ENCODE measurements at places on chromosomes 12 and 14.

- DNase-seq, result no peak
These were observed 155.3 kb upstream of the CCDC196 start for GRCh38 chr14:66330916-66331315.

GRCh38 chr14:61438860-61439765 lies 117.7 kb downstream of the PRKCH start:
- DNase-seq, result no peak

GRCh38 chr12:59086126-59086525 lies 165.8 kb upstream of the LRIG3 start:
- no peak for DNase-seq

GRCh38 chr12:72872238-72872887 lies 600.2 kb downstream of the TRHDE start:
- no peak for DNase-seq

- no peak for DNase-seq
These were observed 209.7 kb downstream of the ATXN7L3B start for GRCh38 chr12:74747305-74747704.
